ENCODE measurements at places on chromosomes 4 and X.

GRCh38 chr4:61451935-61452334 lies 251.8 kb downstream of the ADGRL3 start:
- no peaks in the 10 kb centered on the region for H3K4me1 ChIP-seq
- H3K27me3 ChIP-seq, result no peaks in the 10 kb centered on the region
- no peak overlapping the region for H3K4me3 ChIP-seq
- no peak for DNase-seq

DNA sequence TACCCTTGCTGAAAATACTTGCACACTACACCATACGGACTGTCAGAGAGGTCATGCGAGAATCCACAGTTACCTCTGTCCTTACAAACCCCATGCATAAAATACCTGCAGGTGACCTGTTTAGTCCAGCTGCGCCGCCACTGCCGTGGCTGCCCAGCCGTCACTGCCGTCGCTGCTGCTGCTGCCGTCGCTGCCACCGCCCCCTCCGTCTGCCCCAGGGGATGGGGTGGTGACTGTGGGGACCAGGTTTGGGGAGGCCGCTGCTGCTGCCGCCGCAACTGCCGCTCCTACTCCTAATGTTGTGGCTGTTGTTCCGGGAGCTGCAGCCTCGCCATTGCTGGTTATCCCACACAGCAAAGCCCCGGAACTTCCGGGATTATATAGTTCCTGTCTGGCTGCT lies 141.8 kb upstream of the ZCCHC13 start:
- DNase-seq, result no peak
- H3K4me3 ChIP-seq, result no peak overlapping the region
- H3K4me1 ChIP-seq, result no peaks in the 10 kb centered on the region

- peaks cover 66% of the 10 kb centered on the region for H3K4me1 ChIP-seq
- H3K4me3 ChIP-seq, result no peak overlapping the region
- H3K36me3 ChIP-seq, result peaks cover 8% of the 10 kb centered on the region
- H3K27ac ChIP-seq, result no peak overlapping the region
Observed at GRCh38 chr4:158824425-158825274, 55.8 kb downstream of the FNIP2 start.

- H3K36me3 ChIP-seq, result no peaks in the 10 kb centered on the region
- no peak for DNase-seq
- no peak overlapping the region for H3K27ac ChIP-seq
Observed at GRCh38 chr4:113069212-113069892, 19.9 kb downstream of the ANK2 start.

DNA sequence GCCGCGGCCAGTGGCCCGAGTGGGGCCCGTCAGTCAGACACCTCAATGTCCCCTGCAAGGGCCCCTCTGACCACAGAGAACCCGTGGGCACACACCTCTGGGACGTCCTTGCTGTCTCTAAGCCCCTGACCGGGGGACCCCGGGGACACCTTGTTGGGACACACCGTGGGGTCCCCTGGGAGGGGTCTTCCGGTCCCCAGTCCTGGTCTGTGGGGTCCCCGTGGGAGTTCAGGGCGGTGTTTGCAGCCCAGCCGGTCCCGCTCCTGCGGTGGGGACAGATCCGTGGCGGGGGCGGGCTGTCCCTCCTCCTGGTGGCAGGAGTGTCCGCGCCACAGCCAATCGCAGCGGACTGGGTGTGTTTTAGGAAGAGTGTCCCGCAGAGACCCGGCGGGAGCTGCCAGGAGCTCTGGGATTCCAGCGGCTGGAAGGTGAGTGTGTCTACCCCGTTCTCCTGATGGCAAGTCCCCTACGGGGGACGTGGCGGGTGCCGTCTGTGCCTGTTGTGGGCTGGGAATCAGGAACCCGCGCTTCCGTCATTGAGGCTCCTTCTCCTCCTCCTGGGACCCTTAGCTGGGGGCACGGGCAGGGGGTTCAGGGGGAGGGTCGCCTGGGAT lies 5.1 kb upstream of the PLCXD1 start:
- H3K4me1 ChIP-seq, result peaks cover 19% of the 10 kb centered on the region
- no peaks in the 10 kb centered on the region for H3K36me3 ChIP-seq
- H3K4me3 ChIP-seq, result peak overlapping the region; percentile 50
- peak overlapping the region; percentile 10 for H3K27ac ChIP-seq
- peak; percentile 88 for DNase-seq

- H3K27ac ChIP-seq, result peak overlapping the region; percentile 63
- no peak overlapping the region for H3K4me3 ChIP-seq
- no peak for DNase-seq
- H3K36me3 ChIP-seq, result no peaks in the 10 kb centered on the region
- H3K27me3 ChIP-seq, result no peaks in the 10 kb centered on the region
Observed at GRCh38 chr4:78569306-78569821, 17.8 kb downstream of the ANXA3 start.

DNA sequence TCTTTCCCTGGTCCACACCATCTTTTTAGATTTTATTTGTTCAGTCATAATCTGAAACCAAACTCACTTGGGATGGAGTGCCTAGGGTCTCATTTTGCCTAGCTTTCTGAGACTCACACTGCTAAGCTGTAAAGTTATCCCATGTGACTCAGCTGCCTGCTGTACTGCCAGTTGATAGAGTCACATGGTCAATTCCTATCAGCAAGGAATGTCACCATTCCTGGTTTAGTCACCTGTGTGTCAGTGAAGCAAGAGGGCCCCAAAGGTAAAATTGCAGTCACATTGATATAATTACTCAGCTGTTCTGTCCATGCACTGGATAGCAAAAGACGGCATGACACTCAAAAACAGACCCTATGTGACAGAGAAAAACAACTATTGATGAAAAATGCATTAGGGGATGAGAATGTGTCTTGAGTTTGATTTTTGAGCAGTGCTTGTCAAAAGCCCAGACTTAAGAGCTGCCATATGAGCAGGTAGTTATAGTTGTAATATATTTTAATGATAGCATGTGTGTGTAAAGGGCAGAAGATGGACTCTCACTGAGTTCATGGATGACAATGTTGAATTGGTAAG lies 413.2 kb downstream of the PPARGC1A start:
- DNase-seq, result no peak
- no peaks in the 10 kb centered on the region for H3K4me1 ChIP-seq
- no peak overlapping the region for H3K4me3 ChIP-seq
- no peak overlapping the region for H3K27ac ChIP-seq
- no peaks in the 10 kb centered on the region for H3K36me3 ChIP-seq
- no peaks in the 10 kb centered on the region for H3K27me3 ChIP-seq

- DNase-seq, result no peak
- no peaks in the 10 kb centered on the region for H3K27me3 ChIP-seq
- H3K4me1 ChIP-seq, result no peaks in the 10 kb centered on the region
- no peak overlapping the region for H3K27ac ChIP-seq
Observed at GRCh38 chr4:80253510-80253909, 13.0 kb upstream of the FGF5 start.

Measured in sigmoid colon (tissue), 7 donors.